ENCODE measurements at places on chromosomes 6 and 20.

GRCh38 chr6:167826230-167826895 is 348 bp upstream of the AFDN start:
- peak; percentile 71 for DNase-seq

GRCh38 chr6:26223228-26223627 is 136.0 kb downstream of the HFE start:
- no peak for DNase-seq

- DNase-seq: no peak
These were observed 36.1 kb downstream of the GMDS start for GRCh38 chr6:2209226-2209809.

- no peak for DNase-seq
These were observed 30.4 kb downstream of the DEFB114 start for GRCh38 chr6:49933526-49933925.

GRCh38 chr6:136647363-136647852 is 97.2 kb upstream of the MAP7 start:
- DNase-seq: no peak

GRCh38 chr20:13665709-13666395 is 27.1 kb upstream of the TASP1 start:
- no peak for DNase-seq

GRCh38 chr20:6966721-6967120 is 199.2 kb downstream of the BMP2 start:
- DNase-seq: no peak

DNA sequence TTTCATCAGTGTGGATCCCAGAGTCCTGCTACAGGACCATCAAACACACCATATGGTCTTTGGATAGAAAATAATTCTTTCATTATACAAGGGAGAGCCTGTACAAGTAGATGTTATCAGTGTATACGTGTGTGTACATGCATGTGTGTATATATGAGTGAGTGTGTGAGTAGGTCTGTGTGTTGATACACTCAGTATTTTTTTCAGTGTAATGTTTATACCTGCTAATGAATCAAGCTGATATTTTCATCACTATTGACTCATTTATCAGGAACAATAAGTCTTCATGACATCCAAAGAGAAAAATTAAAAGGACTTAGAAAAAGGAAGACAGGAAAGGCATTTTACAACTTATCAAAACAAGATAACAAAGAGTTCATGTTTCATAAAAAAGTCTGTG is 66.5 kb downstream of the EPM2A start:
- no peak for DNase-seq

DNA sequence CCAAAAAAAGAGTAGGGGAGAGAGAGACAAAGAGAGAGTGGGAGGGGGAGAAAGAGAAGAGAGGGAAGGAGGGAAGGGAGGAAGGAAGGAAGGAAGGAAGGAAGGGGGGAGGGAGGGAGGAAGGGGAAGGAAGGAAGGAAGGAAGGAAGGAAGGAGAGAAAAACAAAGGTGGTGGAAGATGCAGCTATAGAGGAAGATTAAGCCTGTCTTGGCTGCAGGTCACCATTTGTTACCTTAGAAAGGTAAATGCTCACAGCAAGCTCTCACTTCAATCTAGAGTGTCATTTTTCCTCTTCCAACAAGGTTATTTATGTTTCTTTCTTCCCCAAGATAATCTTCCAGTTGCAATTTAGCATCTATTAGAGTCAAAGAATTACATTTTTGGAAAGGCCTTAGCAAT is 284.0 kb downstream of the PHACTR1 start:
- DNase-seq: no peak

- DNase-seq: no peak
These were observed 25.1 kb upstream of the SLC17A3 start for GRCh38 chr6:25899123-25899522.

- DNase-seq: no peak
These were observed 391.8 kb upstream of the SOX4 start for GRCh38 chr6:21201637-21202350.
